ENCODE measurements at places on chromosomes 2 and 18.
A peak's percentile ranks its signal among the peaks of the same experiment; 100 is the strongest.

GRCh38 chr2:27954771-27955383, 64.3 kb downstream of the BABAM2 start:
- peak; percentile 95 for DNase-seq

GRCh38 chr2:224042191-224042696, 3.2 kb upstream of the SERPINE2 start:
- no peak for DNase-seq

DNA sequence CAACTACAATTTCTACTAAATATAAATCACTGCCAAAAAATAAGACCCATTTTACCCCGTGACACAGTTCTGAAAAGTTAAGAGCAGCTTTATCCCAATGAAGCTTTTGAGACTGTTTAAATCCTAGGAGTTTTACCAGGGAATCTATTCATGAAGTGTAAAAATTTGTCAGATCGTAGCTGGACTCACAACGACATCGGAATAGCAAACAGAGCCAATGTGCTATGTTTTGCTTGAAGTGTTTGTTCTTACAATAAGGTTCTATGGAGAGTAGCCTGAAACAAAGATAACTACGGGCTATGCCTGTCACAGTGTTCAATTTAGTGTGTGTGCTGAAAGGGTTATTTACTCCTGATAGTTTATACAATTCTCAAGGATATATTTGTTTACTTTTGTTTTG, 78.5 kb upstream of the L3MBTL4 start:
- DNase-seq: no peak

GRCh38 chr2:193303464-193303863, 1108.7 kb upstream of the TMEFF2 start:
- DNase-seq: no peak

GRCh38 chr2:133599211-133599803, 31.0 kb upstream of the NCKAP5 start:
- no peak for DNase-seq
